Fibroblast of upper back skin (primary cell): ENCODE measurements at places on chromosomes 11 and 22.
A peak's percentile ranks its signal among the peaks of the same experiment; 100 is the strongest.

GRCh38 chr11:112366012-112366411 is 105.4 kb upstream of the PLET1 start:
- DNase-seq = no peak

GRCh38 chr11:68043029-68043348 is 4.2 kb downstream of the TCIRG1 start:
- no peak for DNase-seq

GRCh38 chr11:129694966-129695365 is 120.7 kb upstream of the TMEM45B start:
- DNase-seq = no peak

- DNase-seq = peak; percentile 84
These were observed 22.9 kb upstream of the ABTB2 start for GRCh38 chr11:34380696-34381095.

- DNase-seq = peak; percentile 58
These were observed 292.3 kb downstream of the METTL15 start for GRCh38 chr11:28400331-28401100.

GRCh38 chr11:111259896-111260295 is 14.4 kb downstream of the POU2AF2 start:
- peak; percentile 56 for DNase-seq

DNA sequence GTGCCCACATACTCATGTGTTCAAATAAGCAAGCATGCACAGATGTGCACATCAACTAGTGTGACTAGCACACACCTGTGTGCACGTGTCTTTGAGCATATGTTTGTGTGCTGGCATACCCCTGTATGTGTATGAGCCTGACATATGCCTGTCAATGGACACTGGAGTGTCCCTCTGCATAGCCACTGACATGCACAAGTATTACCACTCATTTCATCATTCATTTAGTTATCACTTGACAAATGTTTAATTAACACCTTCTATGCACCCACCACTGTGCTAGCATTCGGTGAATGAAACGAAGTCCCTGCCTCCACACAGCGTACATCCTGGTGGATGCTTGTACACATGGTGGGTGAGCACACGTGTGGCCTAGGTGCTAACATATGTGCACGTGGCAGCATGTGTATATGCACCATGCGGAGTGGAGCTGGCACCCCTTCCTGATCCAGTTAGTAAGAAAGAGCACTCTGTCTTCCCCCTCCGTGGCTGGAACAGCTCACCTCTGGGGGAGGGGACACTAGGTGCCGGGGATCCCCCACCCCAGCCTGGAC is 112.0 kb downstream of the CHST1 start:
- no peak for DNase-seq

DNA sequence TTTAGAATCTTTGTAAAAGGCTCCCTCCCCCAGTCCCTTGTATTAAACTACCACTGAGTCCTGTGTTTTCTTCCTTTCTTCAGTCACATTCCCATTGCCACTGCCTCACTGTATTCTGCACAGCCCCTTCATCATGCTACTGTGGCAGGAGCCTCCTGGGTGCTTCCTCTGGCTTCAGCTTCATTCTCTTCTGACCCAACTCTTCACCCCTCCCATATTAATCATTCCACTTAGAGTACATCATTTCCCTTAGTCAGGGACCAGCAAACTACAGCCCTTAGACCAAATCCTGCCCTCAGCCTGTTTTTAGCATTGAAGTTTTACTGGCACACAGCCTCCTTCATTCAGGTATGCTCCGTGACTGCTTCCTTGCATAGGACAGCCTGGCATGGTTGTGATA is 127.7 kb upstream of the MTNR1B start:
- DNase-seq = peak; percentile 55

- DNase-seq = peak; percentile 49
These were observed 114.0 kb downstream of the ABTB2 start for GRCh38 chr11:34243600-34244464.

DNA sequence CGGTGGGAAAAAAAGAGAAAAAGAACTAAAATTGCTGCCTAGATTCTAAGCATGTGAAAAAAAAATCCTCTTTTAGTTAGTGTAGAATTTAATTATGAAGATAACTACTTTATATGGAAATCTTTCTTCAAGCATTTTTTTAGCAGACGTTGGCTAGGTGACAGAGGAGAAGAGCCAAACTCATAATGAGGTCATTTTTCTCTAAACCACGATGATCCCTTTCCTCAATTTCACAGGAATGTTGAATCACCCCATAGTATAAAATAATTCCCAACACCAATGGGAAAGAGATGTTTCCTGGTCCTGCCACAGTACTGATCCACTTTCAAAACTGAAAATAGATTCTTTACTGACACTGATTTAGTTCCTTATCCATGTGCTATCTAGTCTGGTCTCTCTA is 319.8 kb downstream of the DLG2 start:
- peak; percentile 73 for DNase-seq

DNA sequence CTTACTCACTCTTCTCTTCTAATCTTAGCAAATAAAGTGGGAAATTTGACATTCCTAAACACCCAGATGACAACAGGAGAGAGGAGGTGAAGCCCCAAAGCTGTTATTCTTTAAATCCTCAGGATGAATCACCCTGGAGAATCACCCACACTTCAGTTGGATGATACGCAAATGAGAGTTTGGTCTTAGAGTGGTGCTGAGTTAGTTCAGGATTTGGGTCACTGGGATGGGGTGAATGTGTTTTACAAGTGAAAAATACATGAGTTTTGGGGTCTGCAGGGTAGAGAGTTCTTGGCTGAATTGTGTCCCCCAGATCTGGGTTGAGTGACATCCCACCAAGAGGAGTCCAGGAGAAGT is 117.2 kb downstream of the GGTLC2 start:
- no peak for DNase-seq

GRCh38 chr11:66849501-66850234 is 6.4 kb downstream of the RCE1 start:
- DNase-seq = no peak

- no peak for DNase-seq
These were observed 8.1 kb downstream of the UPK3A start for GRCh38 chr22:45292731-45293442.

DNA sequence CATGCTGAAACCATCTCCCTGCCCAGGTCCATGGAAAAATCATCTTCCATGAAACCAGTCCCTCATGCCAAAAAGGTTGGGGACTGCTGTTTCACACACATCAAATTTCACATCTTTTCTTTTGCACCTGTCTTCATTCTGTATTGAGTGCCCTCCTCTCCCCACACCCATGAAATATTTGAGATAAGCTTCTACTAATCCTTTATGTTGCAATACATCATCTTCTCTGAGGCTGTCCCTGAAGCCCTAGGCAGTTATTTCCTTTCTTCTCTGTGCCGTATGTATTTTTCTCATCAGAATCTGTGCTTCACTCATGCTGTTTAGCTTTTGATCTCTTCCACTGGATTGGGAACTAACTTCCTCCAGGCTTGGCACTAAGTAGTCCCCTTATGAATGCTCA is 40.0 kb upstream of the RRM1 start:
- DNase-seq = no peak

GRCh38 chr11:125175896-125176575 is 11.5 kb downstream of the PKNOX2 start:
- no peak for DNase-seq

- peak; percentile 78 for DNase-seq
These were observed 76.0 kb downstream of the MRTFA start for GRCh38 chr22:40560551-40560950.

DNA sequence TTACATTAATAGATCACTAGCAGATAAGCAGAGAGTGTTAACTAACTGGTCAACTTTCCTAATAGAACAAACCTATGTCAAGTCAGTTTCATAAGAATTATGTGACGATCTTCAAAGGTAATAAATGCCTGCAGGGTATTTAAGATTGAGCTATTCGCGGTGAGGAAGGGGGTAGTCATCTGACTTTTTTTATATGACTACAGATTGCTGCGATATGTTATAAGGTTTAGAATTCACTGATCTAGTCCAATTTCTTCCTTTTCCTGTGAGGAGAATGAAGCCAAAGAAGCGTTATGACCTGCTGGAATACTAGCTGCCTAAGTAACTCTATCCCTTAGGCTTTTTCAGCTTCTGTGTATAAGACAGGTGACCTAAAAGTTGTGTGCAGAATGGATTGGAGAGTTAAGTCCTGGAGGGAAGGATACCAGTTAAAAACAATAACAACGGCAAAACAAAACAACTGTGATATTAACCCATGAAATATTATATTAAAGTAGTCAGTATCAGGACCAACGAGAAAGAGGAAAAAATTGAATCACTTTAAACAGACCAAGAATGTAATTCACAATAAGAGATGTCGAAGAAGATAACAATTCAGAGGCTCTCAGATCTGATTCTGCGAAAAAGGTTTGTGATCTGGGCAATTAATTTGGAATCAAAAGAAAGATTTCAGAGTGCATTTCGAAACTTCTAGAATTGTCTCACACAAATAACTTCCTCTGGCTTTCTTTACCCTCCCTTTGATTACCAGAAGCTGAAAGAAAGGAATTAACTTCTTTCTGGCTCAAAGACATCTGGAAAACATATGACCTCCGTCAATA is 630 bp downstream of the CASP4 start:
- no peak for DNase-seq

DNA sequence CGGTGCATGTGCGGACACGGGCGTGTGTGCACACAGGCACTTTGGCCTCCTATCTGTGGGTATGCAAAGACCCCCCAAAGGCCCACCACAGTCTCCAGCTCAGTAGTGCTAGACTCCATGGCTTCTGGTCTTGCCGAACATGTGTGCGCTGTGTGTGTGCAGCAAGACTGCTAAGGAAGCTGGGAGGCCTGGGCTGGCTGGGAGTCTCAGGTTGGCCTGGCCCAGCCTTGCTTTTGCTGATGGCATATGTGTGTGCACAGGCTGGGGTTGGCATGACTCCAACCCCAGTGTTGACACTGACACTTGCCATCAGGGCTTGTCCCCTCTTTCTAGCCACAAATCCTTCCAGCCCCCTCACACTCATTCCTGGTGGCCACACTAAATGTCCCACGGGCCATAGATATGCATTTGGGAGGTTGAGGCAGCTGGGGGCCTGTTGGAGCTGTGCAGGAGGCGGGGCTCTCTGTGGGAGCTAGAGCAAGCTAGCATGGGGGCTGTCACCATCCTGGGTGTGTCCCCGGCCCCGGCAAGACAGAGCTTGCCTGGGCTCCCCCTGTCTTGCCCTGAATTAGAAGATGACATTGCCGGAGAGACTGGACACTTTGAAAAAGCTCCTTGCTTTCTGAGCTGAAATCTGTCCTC is 60.9 kb upstream of the NECTIN1 start:
- no peak for DNase-seq

DNA sequence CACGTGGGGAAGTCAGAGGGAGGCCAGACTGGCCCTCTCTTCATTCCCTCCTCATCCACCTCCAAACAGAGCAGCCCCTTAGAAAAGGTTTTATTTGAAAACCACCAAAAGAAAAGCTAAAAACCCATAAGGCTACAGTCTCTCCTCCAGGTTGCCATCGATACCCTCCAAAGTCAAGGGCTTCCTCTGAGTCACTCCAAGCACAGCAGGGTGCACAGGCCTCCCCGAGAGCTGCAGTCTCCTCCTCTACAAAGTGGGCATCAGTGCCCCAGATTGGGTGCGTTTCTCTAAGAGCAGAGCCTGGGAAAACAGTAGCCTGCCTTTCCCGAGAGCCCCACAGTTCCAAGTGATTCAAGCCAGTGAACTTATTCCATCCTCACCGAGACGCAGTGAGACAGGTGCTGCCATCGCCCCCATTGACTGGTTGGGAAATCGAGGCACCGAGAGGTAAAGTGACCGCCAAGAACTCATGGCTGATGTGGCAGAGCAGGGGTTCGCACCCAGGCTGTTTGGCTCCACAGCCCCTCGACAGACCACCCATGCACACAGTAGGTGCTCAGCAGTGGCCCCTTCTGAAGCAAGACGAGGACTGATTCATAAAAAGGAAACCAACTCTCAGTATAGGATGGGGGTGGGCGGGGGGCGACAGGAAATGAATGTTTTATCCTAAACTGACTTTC is 91.7 kb upstream of the SHISAL1 start:
- DNase-seq = no peak

GRCh38 chr11:69908511-69909220 is 89.5 kb upstream of the FGF3 start:
- DNase-seq = no peak
